ENCODE measurements at places on chromosomes 16 and 17.

- no peak for DNase-seq
Measured at GRCh38 chr17:32445971-32446370, 1.7 kb downstream of the PSMD11 start.

DNA sequence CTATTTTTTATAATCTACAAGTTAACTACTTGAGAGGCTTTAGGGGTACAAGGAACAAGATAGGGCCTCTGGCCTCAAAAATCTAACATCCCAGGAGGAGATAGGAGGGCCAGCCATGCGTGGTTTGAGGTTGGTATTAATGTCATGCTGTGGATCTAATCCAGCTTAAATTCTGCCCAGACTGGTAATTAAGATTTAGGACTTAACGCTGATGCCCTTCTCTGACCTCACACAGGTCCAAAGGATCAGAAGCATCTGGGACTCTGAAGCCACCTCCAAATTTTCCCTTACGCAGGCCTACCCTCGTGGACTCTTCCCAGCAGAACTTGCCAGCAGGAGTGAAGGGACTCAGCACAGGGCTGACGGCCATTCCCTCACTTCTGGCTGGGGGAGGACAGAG is 15.1 kb downstream of the SLC6A4 start:
- no peak for DNase-seq

GRCh38 chr16:2046893-2047329 is 723 bp downstream of the NTHL1 start:
- DNase-seq = no peak

DNA sequence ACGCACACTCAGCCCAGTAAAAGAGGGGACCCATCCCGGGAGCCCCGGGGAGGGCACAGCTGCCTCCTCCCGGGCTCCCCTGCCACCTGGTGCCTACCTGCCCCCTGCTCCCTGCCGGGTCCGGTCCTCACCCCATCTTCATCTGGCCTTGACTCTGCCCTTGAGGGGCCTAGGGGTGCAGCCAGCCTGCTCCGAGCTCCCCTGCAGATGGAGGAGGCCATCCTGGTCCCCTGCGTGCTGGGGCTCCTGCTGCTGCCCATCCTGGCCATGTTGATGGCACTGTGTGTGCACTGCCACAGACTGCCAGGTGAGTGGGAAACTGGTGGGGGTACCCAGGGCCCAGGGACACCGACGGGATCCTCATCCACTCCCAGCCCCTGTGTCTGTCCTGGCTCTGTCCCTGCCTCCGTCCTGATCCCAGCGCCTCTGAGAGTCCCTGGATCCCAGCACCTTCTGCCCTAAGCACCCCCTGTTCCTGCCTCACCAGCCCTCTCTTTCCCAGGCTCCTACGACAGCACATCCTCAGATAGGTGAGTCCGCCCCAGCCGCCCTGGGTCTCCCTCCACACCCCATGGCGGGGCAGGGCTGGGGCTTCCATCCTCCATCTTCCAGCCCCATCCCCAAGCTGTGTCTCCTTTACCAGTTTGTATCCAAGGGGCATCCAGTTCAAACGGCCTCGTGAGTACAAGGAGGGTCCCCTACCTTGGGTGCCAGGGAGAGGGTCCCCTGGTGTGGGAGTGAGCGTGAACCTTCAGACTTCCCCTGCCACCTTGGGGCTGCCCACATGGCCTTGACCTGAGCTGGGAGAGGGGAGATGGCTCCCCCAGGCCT is 574 bp downstream of the LAT start:
- DNase-seq = no peak

DNA sequence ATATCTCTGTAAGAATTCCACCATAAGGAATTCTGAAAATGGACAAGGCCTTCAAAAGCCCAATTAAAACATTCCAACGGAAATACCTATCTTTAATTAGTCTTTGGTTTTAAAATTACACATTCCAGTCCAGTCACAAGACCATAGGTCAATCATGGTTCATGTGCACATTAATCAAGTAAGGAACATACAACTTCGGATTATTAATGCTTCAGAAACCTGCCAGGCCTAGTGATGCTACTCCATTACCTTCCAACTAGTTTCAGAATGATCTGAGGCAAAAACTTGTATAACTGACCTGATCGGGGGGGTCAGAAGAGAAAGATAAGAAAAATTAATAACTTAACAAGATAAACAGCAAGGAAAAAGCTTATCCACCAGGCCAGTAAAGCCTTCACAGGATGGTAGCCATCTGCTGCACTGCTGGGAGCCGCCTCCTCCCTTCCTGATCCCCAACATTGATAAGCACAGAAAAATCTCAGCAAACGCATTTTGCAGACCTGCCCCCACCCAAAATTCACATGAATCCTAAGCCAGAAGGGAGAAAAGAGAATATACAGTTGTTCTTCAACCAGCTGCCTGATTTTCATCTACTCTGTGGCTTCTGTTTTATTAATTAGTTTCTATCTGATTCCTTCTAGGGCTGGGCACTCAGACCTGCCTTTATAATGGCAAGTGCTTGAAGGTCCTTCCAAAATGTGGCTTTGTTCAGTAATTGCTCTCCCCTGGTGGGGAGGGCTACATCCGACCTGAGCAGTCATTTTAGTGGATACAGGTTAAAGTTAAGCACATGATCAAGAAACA is 6.0 kb downstream of the SDR42E1 start:
- DNase-seq = no peak

GRCh38 chr16:68656751-68657150 is 11.6 kb downstream of the CDH3 start:
- DNase-seq = no peak

- DNase-seq = no peak
Measured at GRCh38 chr16:79334127-79334526, 266.4 kb downstream of the MAF start.

DNA sequence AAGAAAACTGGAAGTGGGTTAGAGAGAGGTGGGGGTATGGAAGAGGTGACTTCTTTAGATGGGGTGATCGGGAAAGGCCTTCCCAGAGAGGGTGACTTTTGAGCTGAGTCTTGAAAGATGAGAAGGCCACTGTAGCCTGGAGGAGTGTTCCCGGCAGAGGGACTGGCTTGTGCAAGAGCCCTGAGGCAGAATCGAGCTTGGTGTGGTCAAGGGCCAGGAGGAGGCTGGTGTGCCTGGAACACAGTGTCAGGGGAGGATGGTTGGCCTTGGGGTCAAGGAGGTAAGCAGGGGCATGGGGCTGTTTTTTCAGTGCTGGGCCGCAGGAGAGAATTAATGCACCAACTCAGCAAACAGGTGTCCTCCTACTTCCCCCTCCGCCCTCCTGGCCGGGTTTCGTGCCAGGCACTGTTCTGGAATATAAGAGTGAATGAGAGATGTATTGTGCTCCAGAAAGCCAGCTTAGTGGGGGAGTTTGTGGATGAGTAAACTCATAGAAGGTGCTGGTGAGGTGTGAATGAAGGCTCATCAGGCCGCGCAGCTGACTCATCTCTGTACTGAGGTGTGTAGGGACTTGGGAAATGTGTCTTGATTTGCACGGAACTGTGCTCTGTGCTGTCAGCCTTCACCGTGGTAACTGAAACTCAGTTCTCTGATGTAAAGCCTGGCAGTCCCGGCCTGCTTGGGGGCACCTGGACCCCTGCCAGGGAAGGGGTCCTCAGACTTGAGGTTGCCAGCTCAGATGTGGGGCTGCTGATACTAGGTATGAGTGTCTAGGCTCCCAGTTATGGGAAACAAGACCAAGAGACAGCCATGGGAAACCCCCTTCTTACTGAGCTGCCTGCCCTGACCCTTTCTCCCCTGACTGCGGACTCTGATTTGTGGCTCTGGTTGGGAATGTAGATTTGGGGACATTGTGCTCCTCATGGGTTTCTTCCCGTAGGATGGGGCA is 15.3 kb downstream of the KSR1 start:
- no peak for DNase-seq

DNA sequence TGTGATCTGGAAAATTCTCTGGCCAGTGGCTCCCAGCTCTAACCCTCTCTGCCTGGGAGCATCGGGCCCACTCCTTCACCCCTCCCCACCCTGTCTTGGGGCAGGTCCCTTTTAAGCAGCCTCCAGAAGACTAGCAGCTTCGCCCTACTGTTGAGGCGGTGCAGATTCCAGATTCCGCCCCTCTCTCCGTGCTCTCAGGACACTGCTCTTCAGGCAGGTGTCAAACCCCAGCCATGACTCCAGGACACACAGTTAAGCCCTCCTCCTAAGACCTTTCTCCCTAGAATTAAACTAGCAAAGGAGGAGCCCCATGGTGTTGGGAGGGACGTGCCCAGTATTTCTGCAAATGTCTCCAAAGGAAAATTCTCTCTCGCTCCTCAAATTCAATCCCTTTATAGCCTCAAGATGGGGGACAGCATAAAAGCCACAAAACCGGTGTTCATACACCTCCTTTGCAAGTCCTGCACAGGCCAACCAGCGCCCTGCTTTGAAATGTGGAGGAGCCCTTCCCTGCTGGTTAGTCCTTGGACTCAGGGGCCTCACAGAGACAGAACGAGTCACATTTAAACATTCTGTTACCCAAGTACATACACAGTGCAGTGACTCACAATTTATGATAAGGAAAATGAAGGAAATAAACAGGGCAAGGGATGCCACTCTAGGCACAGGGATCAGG is 7.2 kb downstream of the LPO start:
- DNase-seq = no peak

GRCh38 chr17:77635176-77635575 is 323.3 kb upstream of the TNRC6C start:
- DNase-seq = no peak

GRCh38 chr17:2107506-2107905 is 52.6 kb downstream of the HIC1 start:
- no peak for DNase-seq

DNA sequence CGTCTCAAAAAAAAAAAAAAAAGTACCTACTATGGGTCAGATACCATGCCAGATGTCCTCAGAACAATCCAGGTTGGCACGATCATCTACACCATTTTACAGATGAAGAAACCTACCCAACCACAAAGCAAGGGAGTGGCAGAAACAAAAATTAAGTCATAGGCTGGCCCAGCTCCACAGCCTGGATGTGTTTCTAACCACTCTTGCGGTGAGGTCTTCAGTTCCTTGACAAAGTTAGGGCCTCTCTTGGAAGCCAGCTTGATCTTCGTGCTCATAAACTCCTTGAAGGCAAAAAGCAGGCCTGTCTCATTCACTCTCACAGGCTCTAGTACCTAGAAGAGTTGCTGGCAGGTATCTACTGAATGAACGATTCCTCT is 6.2 kb downstream of the GGA2 start:
- no peak for DNase-seq

DNA sequence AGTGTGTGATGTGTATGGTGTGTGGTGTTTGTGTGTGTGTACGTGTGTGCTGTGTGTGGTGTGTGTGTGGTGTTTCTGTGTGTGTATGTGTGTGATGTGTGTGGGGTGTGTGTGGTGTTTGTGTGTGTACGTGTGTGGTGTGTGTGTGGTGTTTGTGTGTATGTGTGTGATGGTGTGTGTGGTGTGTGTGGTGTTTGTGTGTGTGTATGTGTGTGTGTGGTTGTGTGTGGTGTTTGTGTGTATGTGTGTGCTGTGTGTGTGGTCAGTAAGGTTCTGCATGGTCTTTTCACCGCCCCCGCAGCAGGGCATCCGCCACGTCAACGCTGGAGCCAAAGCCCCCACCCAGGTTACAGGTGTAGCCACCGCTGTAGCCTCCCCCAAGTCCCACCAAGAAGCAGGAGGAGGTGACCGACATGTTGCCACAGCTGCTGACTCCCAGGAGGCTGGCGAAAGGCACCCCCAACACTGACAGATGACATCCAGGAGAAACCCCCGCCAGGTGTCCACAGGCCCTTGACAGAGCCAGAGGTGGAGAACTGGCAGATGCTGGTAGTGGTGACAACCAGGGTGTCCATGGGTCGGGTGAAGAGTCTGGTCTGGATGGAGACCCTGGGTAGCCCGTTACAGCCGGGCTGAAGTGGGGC is 9.3 kb upstream of the KRT17 start:
- no peak for DNase-seq

DNA sequence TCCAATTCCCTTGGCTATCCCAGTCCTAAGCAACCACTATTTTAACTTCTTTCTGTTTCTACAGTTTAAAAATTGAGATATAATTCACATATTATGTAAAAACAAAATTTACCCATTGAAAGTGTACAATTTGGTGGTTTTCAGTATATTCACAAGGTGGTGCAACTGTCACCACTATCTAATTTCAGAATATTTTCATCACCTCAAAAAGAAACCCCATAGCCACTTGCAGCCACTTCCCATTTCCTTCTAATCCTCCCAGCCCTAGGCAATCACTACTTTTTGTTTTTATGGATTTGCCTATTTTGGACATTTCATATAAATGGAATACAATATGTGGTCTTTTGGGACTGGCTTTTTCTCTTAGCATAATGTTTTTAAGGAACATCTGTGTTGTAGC is 36.1 kb upstream of the NACA2 start:
- no peak for DNase-seq

Measured in GM19239 (cell line).